Left ventricle myocardium superior (tissue), 1 donor: ENCODE measurements at places on chromosomes 1 and 21. TPM values are rescaled to one million over a fixed set of nuclear protein-coding genes. Genes with fewer than 3 reads are reported as not detected.

Gene COL6A2
- 196 TPM for total RNA-seq

DNA sequence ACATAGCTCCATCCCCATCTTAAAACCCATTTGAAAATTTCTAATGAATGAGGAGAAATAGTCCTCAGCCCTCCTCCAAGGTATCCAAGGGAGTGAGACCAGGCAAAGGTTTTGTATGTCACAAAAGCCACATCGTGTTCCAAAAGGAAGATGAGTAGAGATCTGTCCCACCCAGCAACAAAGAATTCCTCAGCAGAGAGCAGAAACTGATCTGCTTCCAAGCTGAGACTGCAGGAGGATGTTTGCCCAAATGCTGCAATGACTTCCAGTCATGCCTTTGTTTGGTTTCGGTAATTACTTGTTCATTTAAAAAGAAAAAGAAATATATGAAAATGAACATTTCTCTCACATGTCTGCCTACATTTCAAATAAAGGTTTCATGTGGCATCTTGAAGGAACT, 186.9 kb downstream of the SETD4 start:
- no peak for DNase-seq

DNA sequence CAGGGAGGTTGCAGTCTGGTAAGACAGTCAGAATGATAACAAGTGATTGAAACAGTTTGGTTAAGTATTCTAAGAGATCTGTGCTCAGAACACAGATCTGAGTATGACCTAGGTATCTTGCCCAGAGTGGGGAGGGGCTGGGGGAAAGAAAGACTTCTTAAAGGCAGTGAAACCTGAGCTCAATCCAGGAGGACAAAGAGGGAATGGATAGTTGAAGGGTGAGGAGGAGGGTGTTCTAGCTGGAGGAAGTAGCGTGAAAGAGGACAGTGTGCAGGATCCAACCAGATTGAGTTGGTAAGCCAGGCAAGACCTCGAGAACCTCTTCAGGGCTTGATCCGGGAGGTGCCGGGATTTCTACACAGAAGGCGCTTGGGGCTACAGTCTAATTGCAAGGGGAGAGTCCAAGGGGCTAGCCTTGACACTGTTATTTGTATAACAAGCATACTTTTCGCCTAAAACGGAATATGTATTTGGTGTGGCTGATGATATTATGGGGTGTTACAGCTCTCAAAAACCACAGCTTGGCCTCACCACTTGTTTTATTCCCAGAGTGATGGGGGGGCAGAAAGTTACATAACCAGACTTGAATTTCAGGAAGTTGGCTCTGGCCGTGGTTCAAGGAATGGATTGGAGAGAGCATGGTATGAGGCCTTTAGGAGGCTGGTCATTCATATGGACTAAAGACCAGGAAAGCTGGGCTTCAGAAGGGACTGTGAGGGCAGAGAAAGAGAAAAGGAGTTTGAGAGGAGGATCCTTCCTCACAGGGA, 19.1 kb downstream of the RCSD1 start:
- DNase-seq, result no peak

Gene TRABD2B
- 0.92 TPM for total RNA-seq

GRCh38 chr1:157776971-157777391, at the start of gene FCRL2:
Gene FCRL2 (minus strand): TSS chr1:157777132. CDS start chr1:157777073, 59 bp downstream.
- no peak for DNase-seq
